Skeletal muscle cell (primary cell): ENCODE measurements at places on chromosomes 12 and 14.

DNA sequence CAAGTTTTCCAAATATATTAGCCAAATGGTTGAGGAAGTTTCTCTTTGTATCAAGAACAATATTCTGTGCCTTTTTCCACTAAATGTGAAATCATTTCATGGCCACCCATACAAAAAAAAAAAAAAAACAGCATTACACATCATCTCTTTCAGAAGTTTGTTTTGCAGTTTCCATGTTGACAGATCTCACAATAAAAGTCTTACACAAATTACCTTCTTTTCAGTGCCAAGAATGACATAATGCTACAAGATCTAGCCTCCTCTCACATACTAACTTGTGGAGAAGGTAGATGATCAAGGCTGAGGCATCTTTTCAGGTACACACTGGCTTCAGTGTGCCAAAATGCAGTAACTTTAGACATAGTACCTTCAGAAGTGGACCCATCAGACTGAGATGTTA is 35.3 kb downstream of the PRKD1 start:
- no peak for DNase-seq

GRCh38 chr14:102046337-102047278 is 40.2 kb downstream of the HSP90AA1 start:
- no peak for DNase-seq

GRCh38 chr14:64656986-64657385 is 47.2 kb upstream of the PLEKHG3 start:
- DNase-seq, result peak; percentile 66

DNA sequence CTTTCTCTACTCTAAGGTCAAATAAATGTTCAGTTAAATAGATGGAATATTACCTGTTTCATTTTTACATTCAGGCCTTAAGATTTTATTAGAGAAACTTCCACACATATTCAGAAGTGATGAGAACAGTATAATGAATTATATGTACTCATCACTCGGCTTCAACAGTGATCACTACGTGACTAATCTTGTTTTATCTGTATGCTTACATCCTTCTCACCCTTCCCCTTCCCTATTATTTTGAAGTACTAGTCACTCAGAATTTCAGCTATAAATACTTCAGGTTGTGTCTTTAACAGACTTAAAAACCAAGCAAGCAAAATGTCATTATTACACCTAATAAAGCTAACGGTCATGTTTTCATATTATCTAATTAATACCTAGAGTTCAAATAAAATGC is 34.9 kb downstream of the ETV6 start:
- DNase-seq, result no peak

- no peak for DNase-seq
Measured at GRCh38 chr12:11862798-11863197, 207.9 kb upstream of the BCL2L14 start.

GRCh38 chr12:26555139-26555538 is 277.9 kb downstream of the ITPR2 start:
- DNase-seq, result no peak

- no peak for DNase-seq
Measured at GRCh38 chr14:21735639-21736307, 62.2 kb upstream of the OR4E1 start.

GRCh38 chr12:22766911-22767420 is 142.0 kb downstream of the ETNK1 start:
- no peak for DNase-seq

DNA sequence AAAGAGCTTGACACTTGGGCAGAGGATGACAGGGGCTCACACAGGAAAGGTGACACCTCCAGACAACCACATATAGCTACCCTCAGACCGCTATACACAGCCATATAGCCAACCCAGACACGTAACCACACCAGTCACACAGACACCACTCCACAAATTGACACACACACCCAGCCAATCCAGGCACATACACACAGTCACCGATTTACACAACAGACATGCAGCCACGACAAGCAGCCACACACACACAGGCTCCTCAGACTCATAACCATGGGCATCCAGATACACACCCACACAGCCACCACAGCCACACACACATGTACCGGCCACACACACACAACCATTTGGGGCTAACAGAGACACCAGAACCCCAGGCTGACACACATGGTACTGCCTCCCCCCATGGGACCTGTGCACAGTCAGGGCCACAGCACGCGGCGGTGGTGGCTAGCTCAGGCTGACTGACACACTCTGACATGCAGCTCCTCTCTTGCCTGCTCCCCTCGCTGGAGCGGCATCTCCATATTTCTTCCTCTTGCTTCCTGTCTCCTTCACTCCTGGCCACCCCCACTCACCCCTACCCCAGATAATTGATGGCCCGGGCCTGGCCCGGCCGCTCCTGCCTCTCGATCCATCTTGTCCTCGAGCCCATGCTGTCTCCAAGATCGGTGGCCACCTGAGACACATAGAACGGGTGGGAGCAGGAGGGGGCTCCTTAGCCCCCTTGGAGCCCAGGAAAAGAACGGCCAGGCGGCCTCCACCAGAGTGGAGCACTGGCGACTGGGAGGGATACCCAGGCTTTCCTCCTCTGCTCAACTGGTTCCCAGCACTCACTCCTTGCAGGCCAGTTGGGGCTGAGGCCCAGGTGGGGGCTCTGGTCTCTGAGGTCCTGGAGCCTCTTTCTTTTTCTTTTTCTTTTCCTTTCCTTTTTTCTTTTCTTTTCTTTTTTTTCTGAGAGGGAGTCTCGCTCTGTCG is 6.0 kb upstream of the SHMT2 start:
- no peak for DNase-seq
